ENCODE measurements at places on chromosomes 2 and 18. TPM values are rescaled to one million over a fixed set of nuclear protein-coding genes. Genes with fewer than 3 reads are reported as not detected.

Gene DCDC2C
- total RNA-seq: not detected

Gene ERMN
- 3.7 TPM for total RNA-seq

Gene ST8SIA3
- not detected for total RNA-seq

Gene TMEM163
- total RNA-seq: 0.30 TPM

Gene TXNDC2
- not detected for total RNA-seq

Gene ADAM23
- 0.18 TPM for total RNA-seq

Gene TNP1
- total RNA-seq: not detected

Gene DSEL
- total RNA-seq: 0.02 TPM

Gene MALL
- not detected for total RNA-seq

Gene SLC14A1
- 2.4 TPM for total RNA-seq

Gene VWC2L
- not detected for total RNA-seq

Gene SPIRE1
- total RNA-seq: 7.8 TPM

Gene NAGK
- total RNA-seq: 84.7 TPM

Gene FBXO48
- total RNA-seq: 1.9 TPM

Gene QPCT
- 0.18 TPM for total RNA-seq

Gene UGT1A3
- total RNA-seq: not detected

Gene FARSB
- total RNA-seq: 32.1 TPM
